Trophoblast cell (in vitro differentiated cells and primary cell): ENCODE measurements at places on chromosomes 2 and 18.
A peak's percentile ranks its signal among the peaks of the same experiment; 100 is the strongest.

- DNase-seq = no peak
Measured at GRCh38 chr2:96267159-96267971, 1.3 kb downstream of the CIAO1 start.

GRCh38 chr2:59308108-59308507, 1067.0 kb upstream of the FANCL start:
- DNase-seq = no peak

- DNase-seq = no peak
Measured at GRCh38 chr18:66638856-66639629, 35.2 kb upstream of the CDH19 start.

GRCh38 chr2:234142530-234142929, 92.0 kb downstream of the SPP2 start:
- peak; percentile 78 for DNase-seq

- DNase-seq = no peak
Measured at GRCh38 chr2:95343429-95344214, 46.5 kb downstream of the KCNIP3 start.

GRCh38 chr2:10350761-10351160, 48.1 kb downstream of the HPCAL1 start:
- no peak for DNase-seq
